Fibroblast of skin of back (primary cell): ENCODE measurements at places on chromosomes 6 and 20.

DNA sequence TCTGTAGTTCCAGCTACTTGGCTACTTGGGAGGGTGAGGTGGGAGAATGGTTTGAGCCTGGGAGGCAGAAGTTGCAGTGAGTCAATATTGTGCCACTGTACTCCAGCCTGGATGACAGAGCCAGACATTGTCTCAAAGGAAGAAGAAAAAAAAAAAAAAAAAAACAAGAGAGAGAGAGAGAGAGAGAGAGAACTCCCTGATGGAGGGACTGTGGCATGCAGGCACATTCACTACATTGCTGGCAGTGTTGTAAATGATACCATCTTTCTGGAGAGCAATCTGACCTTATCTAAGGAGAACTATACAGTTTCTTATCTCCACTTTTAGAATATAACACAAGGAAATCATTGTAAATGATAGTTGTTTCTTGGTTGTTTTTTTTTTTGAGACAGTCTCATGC, 85.1 kb downstream of the MDN1 start:
- peak; percentile 14 for DNase-seq

DNA sequence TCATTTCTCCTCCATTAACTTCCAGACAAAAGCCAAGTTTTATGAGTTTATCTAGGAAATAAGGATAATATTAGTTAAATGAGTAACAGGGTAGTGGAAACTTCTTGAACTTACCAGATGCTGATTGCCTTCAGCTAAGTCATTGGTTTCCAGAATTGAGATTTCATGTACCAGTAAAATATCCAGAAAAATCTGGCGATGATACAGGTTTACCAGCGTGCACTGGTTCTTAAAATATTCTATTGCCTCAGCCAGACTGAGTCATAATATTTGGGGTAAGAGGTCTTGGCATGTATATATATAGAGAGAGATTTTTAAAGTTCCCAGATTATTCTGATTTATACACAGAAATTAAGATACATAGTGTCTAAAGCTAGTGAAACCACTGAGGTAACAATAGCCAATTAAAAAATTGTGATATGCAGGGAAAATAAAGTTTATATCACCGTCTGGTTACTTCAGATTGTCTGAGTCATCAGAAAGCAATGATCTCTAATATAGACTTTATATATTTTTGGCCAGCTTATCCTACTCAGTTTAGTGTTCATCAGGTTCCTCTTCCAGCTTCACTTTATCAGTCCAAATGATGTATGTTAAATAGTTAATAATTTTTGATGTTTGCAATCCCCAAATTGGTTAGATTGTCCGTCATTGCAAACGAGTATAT, 39.5 kb upstream of the SDHAF4 start:
- DNase-seq = peak; percentile 33

DNA sequence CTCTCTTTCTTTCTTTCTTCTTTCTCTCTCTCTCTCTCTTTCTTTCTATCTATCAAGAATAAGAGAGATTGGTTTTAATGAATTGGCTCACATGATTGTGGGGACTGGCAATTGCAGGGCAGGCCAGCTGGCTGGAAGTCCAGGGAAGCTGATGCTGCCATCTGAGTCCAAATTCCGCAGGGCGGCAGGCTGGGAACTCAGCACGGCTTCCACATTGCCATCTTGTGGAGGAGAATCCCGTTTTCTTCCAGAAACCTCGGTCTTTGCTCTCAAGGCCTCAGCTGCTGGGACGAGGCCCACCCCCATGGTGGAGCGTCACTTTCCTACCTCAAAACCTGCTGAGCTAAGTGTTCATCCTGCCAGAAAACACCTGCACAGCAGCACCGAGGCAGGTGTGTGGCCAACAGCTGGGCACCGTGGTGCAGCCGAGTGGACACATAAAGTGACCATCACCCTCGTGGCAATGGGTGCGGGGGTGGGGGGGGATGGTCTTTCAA, 58.8 kb upstream of the SLCO4A1 start:
- DNase-seq = no peak

GRCh38 chr6:150765067-150765764, 100.3 kb upstream of the MTHFD1L start:
- DNase-seq = no peak
